ENCODE measurements at places on chromosomes 2 and 18. TPM values are rescaled to one million over a fixed set of nuclear protein-coding genes. Genes with fewer than 3 reads are reported as not detected.
A peak's percentile ranks its signal among the peaks of the same experiment; 100 is the strongest.

DNA sequence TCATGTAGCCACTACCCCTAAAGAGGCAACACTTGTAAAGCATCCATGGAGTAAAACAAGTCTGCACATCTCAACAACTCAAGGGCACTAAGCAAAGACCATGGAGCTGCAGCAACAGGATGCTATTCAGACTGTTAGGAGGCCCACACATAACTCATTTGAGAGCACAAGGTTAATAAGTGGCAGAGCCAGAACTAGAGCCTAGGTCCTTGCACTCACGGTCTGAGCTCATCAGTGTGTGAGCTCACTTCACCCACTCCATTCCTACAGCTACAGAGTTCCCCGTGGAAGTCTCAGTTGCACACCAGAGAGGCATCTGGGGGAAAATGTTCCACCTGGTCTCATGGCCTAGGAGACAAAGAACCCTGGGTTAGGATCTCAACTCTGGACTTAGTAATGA lies 35.0 kb downstream of the TTC32 start:
- no peak for DNase-seq
- peaks cover 6% of the 10 kb centered on the region for H3K27me3 ChIP-seq

Gene POTEC
- not detected for total RNA-seq

GRCh38 chr18:8858888-8859511 lies 153.6 kb downstream of the MTCL1 start:
- H3K4me3 ChIP-seq = no peak overlapping the region
- H3K4me1 ChIP-seq = no peaks in the 10 kb centered on the region
- H3K27ac ChIP-seq = no peak overlapping the region
- no peaks in the 10 kb centered on the region for H3K36me3 ChIP-seq
- no peak for DNase-seq

DNA sequence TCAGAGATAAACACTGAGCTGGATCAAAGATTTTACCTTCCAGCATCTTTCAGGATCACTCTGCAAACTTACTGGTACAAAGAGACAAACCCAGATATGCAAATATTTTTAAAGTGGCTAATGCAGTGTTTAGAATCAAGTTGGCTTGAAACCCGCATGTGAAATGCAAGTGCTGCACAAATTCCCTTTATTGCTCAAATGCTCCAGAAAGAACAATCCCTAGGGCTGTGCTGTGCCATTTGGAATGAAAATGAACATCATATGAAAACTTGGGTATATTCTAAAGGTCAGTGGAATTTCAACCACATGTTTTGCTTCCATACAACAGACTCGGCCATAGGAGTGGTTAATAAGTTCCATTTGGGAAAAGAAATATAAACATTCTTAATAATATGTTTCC lies 139.1 kb downstream of the VWC2L start:
- H3K4me3 ChIP-seq = no peak overlapping the region
- H3K27me3 ChIP-seq = no peaks in the 10 kb centered on the region
- H3K4me1 ChIP-seq = no peaks in the 10 kb centered on the region
- no peak for DNase-seq
- no peak overlapping the region for H3K27ac ChIP-seq
- no peaks in the 10 kb centered on the region for H3K36me3 ChIP-seq

DNA sequence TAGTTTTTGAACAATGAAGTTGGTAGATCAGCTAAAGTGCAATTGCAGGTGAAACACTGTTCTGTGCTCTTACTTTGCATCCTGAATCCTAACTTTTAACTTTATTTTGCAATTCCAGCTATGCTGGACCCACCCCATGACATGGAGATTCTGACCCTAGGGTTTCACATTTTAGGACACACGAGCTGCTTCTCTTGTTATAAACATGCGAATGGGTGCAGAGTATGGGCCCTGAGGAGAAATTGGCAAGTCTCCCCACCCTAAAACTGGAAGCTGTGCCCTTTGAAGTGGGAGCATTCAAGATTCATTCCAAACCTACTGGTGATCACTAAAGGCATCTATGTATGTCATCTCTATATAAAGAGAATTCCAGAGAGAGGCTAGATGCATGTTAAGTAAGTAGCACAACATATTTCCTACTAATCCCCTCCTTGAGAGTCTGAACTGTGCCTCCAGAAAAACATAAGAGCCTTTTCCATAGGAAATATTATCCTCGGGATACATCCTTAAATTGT lies 794.3 kb upstream of the ZEB2 start:
- H3K27me3 ChIP-seq = no peaks in the 10 kb centered on the region
- H3K27ac ChIP-seq = no peak overlapping the region
- H3K36me3 ChIP-seq = no peaks in the 10 kb centered on the region
- H3K4me3 ChIP-seq = no peak overlapping the region
- no peaks in the 10 kb centered on the region for H3K4me1 ChIP-seq
- no peak for DNase-seq

- peak; percentile 75 for DNase-seq
- peak overlapping the region; percentile 84 for H3K27ac ChIP-seq
- no peaks in the 10 kb centered on the region for H3K27me3 ChIP-seq
Measured at GRCh38 chr18:48072428-48073204, 142.2 kb upstream of the SMAD2 start.

GRCh38 chr2:77391119-77391518 lies 131.1 kb downstream of the LRRTM4 start:
- no peaks in the 10 kb centered on the region for H3K27me3 ChIP-seq
- H3K4me3 ChIP-seq = no peak overlapping the region
- no peak overlapping the region for H3K27ac ChIP-seq

- no peaks in the 10 kb centered on the region for H3K27me3 ChIP-seq
- no peaks in the 10 kb centered on the region for H3K36me3 ChIP-seq
- no peak overlapping the region for H3K4me3 ChIP-seq
- H3K27ac ChIP-seq = no peak overlapping the region
Measured at GRCh38 chr2:170377500-170378207, 199.7 kb downstream of the MYO3B start.
